ENCODE measurements at places on chromosomes 6 and 20.

DNA sequence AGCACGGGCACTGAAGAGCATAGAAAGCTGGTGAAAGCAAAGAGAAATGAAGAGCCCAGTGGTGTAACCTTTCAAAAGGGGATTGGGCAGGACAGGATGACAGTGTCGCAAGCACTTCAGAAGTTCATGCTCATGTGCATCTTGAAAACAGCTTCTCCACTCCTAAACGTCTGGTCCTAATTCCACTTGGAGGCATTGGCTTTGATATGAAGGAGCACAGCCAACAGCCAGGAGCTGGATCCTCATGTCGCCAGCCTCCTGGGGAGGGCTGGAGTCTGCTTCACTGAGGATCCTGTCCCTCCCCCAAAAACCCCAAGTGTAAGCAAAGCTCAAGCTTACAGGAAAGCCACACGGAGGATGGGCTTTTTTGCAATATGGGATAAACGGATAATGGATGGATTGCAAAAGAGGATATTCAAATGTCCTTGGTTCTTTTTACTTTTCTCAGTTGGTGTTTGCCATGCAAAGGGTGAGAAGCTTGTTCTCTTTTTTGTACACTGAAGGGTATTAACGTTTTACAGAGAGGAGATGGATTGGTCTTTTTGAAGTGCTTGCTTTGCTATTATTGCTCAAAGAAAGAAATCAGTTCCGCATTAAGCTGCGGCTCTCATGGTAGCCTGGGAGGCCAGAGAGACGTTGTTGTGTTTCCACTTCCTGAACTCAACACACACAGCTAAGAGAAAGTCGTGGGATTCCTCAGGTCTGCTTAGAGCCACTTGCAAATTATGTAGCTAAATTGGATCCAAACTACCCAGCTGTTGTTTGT lies 92.2 kb downstream of the SIM1 start:
- no peak for DNase-seq

DNA sequence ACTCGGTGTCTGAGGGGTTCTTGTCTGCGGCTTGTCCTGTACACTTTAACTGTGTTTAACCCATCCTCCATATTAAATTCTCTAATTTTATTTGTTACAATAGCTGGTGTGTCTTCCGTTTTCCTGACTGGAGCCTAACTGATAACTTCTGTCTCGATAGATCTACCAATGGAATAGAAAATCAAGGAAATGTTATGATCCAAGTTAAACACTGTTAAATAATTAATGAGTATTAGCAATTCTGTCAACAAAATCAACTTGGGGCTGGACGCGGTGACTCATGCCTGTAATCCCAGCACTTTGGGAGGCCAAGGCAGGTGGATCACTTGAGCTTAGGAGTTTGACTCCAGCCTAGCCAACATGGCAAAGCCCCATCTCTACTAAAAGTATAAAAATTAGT lies 81.7 kb downstream of the DNAH8 start:
- no peak for DNase-seq

DNA sequence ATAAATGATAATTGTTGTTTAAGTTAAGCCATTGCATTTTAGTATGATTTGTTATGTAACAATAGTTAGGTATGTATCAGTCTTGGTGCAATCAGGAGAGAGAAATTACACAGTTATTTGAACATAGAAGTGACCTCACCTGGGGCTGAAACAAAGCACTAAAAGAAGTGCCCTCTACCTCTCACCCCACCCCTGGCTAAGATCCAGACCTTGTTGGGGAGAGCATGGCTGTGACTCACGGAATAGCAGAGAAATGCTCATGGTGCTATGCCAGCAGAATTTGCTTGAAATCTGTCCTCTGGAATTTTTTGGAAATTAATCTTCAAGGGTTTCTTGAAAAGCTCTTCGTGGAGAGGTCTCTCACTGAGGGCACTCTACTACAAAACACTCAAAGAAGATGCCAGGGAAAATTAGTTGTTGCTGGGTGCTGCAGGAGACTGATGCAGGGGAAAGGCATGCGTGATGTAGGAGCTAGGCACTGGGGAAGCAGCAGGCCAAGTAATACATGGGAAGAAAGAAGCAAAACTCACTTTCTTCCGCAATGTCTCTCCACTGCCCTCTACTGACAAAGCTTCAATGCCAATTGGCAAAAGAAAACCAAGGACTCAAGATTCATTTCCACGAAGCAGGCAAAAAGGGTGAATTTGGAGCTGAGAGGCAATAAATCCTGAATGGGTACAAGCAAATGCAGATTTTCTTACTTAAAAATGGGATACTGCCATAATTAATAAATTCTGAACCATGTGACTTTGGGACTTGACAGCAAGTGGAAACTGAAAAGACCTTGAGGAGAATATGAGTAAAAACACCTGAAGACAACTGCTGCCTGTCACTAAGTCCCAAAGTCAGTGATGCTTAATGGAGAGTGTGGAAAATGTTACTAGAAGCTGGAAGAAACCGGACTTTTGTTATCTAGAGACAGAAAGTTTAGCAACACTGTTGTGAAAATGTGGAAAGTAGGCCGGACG lies 136.3 kb upstream of the ZNF184 start:
- DNase-seq, result no peak

GRCh38 chr6:163309491-163310026 lies 105.0 kb upstream of the QKI start:
- no peak for DNase-seq

- DNase-seq, result no peak
Measured at GRCh38 chr6:102114402-102114801, 720.9 kb downstream of the GRIK2 start.

- no peak for DNase-seq
Measured at GRCh38 chr20:23086056-23086566, at the start of gene CD93. TSS of gene CD93 (minus strand) at chr20:23086324. CDS start at chr20:23086192, 132 bp downstream.

DNA sequence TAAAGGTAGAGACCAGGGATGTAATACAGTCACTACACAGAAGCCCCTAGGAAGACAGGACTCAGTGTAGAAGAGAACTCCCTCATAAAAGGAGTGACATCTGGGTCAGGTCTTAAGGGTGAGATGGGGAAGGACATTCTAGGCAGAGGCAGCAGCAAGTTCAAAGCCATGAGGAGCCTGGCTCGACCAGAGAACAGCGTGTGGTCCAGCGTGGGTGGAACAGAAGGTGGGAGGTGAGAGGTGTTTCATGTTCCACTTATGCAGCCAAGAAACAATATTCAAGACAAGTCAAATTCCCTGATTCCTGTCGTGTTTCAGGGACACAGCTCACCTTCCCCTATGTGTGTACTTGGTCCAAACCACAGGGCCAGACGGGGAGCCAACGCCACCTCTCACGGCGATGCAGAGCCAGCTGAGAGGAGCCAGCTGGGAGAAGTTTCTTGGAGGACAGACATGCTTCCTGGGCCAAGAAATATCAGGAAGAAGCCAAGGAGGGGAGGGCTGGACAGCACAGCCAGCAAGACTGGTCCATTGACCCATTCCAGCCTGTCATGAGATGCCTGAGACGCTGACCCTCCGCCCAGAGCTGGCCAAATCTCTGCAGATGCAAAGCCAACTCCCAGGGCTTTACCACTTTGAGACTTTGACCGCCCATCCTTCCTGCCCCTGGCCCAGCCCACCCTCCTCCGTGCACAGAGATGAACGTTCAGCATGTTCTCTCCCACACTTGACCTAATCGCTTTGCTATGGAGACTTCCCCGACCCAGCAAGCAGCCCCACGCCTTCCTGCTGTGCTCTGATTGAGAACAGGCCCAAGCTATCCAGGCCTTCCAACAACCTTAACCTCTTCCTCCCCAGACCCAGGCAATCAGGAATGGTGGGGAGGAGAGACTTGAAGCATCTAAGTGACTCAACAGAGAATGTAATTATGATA lies 113.8 kb downstream of the PRND start:
- no peak for DNase-seq

DNA sequence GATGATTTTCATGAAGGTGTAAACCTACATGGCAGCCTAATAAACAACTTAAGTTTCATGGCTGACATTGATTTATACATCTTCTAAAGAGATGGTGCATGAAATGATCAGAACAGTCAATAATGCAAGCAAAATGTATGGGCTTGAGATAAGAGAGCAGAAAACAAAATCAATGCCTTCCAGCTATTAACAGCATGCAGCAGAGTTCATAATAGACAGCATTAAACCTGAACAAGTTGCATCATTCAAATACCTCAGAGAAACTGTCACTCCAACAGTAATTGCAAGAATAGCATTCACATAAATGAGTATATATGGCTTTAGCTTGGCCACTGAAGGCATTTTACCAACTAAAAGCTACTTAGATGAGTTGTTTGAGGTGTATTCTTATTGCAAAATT lies 319.6 kb upstream of the ARID1B start:
- DNase-seq, result no peak

GRCh38 chr6:128271527-128271926 lies 248.9 kb downstream of the PTPRK start:
- DNase-seq, result no peak
